ENCODE measurements at places on chromosomes 13 and 19. TPM values are rescaled to one million over a fixed set of nuclear protein-coding genes. Genes with fewer than 3 reads are reported as not detected.

OVOL3 gene
- total RNA-seq, result not detected

FSD1 gene
- 11.3 TPM for total RNA-seq

ZNF175 gene
- total RNA-seq, result 8.5 TPM

SIGLEC14 gene
- not detected for total RNA-seq

- DNase-seq, result no peak
- no peak overlapping the region for H3K27ac ChIP-seq
- no peaks in the 10 kb centered on the region for H3K36me3 ChIP-seq
Observed at GRCh38 chr13:73190477-73190876, 131.7 kb downstream of the KLF5 start.

SHISA7 gene
- total RNA-seq, result not detected

DNA sequence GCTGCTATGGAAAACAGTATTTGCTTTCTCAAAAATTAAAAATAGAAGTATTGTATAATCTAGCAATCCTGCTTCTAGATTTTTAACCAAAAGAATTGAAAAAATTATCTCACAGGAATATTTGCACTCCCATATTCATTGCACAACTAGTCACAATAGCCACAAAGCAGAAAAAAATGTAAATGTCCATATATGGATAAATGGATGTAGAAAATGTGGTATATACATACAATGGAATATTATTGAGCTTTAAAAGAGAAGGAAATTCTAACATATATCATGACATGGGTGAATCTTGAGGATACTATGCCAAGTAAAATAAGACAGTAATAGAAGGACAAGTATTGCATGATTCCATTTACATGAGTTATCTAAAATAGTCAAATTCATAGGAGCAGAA is 2753.0 kb downstream of the PCDH9 start:
- H3K27ac ChIP-seq, result no peak overlapping the region
- H3K4me3 ChIP-seq, result no peak overlapping the region
- H3K27me3 ChIP-seq, result no peaks in the 10 kb centered on the region
- H3K4me1 ChIP-seq, result no peaks in the 10 kb centered on the region
- no peaks in the 10 kb centered on the region for H3K36me3 ChIP-seq

GRCh38 chr13:44573790-44574465 is 2.2 kb downstream of the TSC22D1 start:
- H3K27ac ChIP-seq, result 0 out of 2 replicates have a peak overlapping the region, but pooled peaks have one; percentile 15
- DNase-seq, result peak; percentile 56
- 0 out of 2 replicates have a peak, but pooled peaks cover 3% of the 10 kb centered on the region for H3K36me3 ChIP-seq
- peak overlapping the region; percentile 84 for H3K4me3 ChIP-seq

PEAK3 gene
- not detected for total RNA-seq

CLEC4M gene
- not detected for total RNA-seq

- peak within 1 kb of the TSS; percentile 78 for H3K4me3 ChIP-seq
- H3K27me3 ChIP-seq, result no peaks in the 10 kb centered on the region
- no peaks in the 10 kb centered on the region for H3K36me3 ChIP-seq
- DNase-seq, result peak; percentile 73
Observed at GRCh38 chr19:7595466-7596133, at the start of gene CAMSAP3. Gene CAMSAP3, plus strand, starts transcription at chr19:7595863. Its CDS starts 140 bp downstream, at chr19:7596003.

SLC10A2 gene
- total RNA-seq, result not detected

DNA sequence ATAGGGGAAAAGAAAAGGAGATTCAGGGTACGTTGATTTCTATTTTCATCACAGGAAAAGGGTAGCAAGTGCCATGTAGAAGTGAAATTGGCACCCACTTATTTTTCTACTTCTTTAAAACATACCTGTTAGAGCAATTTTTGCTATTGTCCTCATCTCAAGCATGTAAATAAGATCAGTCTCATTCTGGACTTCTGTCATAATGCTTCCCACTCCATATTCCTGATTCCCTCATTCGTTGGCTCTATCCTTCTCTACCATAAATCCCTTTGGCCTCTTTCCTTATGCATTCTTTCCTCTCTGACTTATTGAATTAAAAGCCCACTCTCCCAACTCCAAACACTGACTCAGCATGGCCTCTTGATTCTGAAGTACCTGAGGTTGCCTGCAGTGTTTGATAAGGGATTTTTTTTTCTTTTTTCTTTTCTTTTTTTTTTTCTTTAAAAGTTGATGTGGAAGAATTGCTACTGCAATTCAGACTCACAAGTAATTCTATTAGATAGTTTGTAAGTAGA is 465.7 kb downstream of the SLITRK6 start:
- no peaks in the 10 kb centered on the region for H3K4me1 ChIP-seq
- DNase-seq, result no peak
- no peaks in the 10 kb centered on the region for H3K36me3 ChIP-seq
- no peaks in the 10 kb centered on the region for H3K27me3 ChIP-seq

DNA sequence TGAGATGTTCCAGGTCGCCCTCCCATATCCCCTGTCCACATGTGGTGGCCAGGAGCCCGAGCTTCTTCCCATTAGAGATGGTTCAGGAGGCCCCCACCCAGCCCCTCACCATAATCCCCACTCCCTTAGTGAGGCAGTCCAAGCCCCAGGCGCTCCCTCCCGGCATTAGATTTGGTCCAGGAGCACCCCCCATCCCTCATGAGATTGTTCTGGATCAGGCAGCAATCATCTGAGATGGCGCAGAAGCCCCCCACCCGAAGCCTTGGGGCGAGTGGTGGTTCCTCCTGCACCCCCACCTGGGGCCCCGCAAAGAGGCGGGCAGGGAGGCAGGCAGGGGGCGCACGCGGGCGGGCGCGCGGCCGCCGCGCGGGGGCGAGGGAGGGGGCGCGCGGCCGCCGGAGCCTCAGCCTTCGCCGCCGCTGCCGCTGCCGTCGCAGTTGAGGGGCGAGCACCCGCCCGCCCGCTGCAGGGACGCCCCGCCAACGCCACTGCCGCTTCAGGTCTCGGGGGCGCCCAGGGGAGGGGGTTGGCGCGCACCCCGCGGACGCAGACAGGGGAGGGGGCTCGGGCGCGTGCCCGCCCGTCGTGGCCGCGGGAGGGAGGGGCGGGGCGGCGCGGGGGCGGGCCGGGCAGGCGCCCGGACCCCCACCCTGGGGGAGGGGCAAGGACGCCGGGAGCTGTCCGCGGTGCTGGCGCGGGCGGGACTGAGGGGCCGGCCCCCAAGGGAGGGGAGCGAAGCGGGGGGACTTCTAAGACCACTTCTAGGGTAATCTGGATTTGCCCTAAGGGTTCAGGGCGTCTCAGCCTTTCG is 46.4 kb upstream of the SHKBP1 start:
- H3K4me1 ChIP-seq, result no peaks in the 10 kb centered on the region
- no peak overlapping the region for H3K4me3 ChIP-seq
- no peaks in the 10 kb centered on the region for H3K36me3 ChIP-seq
- no peak for DNase-seq

- no peak overlapping the region for H3K27ac ChIP-seq
- H3K4me3 ChIP-seq, result no peak overlapping the region
- no peaks in the 10 kb centered on the region for H3K4me1 ChIP-seq
- DNase-seq, result no peak
- no peaks in the 10 kb centered on the region for H3K36me3 ChIP-seq
Observed at GRCh38 chr13:33373624-33374023, 88.1 kb upstream of the STARD13 start.

GRCh38 chr13:31627097-31627845 is 112.1 kb upstream of the RXFP2 start:
- H3K4me1 ChIP-seq, result no peaks in the 10 kb centered on the region
- H3K27me3 ChIP-seq, result no peaks in the 10 kb centered on the region
- no peak for DNase-seq
- no peak overlapping the region for H3K27ac ChIP-seq
- no peak overlapping the region for H3K4me3 ChIP-seq

TNFRSF19 gene
- total RNA-seq, result 4.7 TPM

DNA sequence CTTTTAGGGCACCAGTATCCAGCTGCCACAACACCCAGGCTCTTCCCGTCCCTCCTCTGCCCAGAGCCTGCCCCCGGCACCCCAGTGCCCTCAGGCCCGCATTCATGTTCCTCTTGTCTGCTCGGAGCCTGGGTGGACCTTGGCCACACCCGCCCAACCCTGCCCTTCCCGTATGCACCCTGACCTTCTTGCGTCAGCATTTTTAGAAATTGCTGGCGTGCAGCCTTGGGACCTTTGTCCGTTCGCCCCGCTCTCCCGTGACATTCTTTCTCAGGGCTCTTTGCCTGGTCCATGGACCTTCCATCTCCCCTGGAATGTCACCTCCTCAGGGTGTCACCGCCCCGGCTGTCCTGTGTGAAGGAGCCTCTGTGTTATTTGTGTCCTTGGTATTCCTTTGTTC is 7.6 kb downstream of the NUCB1 start:
- H3K36me3 ChIP-seq, result no peaks in the 10 kb centered on the region
- DNase-seq, result no peak

OR7C1 gene
- total RNA-seq, result not detected

ZNF132 gene
- not detected for total RNA-seq

GRCh38 chr13:60679131-60679530 is 282.1 kb downstream of the TDRD3 start:
- no peaks in the 10 kb centered on the region for H3K36me3 ChIP-seq
- no peaks in the 10 kb centered on the region for H3K4me1 ChIP-seq
- no peak overlapping the region for H3K4me3 ChIP-seq
- no peak overlapping the region for H3K27ac ChIP-seq

GRCh38 chr13:51523082-51523518 is 61.2 kb upstream of the WDFY2 start:
- peak; percentile 72 for DNase-seq
- no peaks in the 10 kb centered on the region for H3K36me3 ChIP-seq
- no peaks in the 10 kb centered on the region for H3K27me3 ChIP-seq
- H3K4me3 ChIP-seq, result no peak overlapping the region

DNA sequence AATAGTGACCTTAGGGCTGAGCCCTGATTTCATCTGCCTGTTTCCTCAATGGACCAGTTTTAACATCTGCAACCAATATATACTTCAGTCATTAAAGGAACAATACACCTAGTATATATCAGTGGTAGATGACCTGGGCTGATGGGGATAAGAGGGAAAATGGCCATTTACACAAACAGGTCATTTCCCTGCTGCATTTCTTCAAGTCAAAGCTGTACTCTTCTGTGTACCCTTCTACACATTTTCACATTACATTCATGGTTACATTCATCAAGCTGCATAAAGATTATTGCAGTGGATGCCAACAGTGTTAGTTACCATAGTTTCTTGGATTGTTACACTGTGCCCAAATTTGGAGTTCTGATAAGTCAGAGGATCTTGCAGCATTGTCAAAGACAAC is 81.2 kb upstream of the RAP2A start:
- no peaks in the 10 kb centered on the region for H3K4me1 ChIP-seq
- H3K4me3 ChIP-seq, result no peak overlapping the region
- no peaks in the 10 kb centered on the region for H3K27me3 ChIP-seq
- no peak for DNase-seq

- no peaks in the 10 kb centered on the region for H3K27me3 ChIP-seq
- no peak overlapping the region for H3K4me3 ChIP-seq
- no peak overlapping the region for H3K27ac ChIP-seq
- H3K4me1 ChIP-seq, result no peaks in the 10 kb centered on the region
Observed at GRCh38 chr13:94006296-94006695, 473.2 kb downstream of the DCT start.

SRRM5 gene
- total RNA-seq, result 0.11 TPM

- peaks cover 3% of the 10 kb centered on the region for H3K27me3 ChIP-seq
- no peaks in the 10 kb centered on the region for H3K4me1 ChIP-seq
- no peak overlapping the region for H3K27ac ChIP-seq
- H3K4me3 ChIP-seq, result no peak overlapping the region
- no peaks in the 10 kb centered on the region for H3K36me3 ChIP-seq
Observed at GRCh38 chr13:36163809-36164308, 32.7 kb upstream of the DCLK1 start.

AKAP8L gene
- total RNA-seq, result 137 TPM

DNA sequence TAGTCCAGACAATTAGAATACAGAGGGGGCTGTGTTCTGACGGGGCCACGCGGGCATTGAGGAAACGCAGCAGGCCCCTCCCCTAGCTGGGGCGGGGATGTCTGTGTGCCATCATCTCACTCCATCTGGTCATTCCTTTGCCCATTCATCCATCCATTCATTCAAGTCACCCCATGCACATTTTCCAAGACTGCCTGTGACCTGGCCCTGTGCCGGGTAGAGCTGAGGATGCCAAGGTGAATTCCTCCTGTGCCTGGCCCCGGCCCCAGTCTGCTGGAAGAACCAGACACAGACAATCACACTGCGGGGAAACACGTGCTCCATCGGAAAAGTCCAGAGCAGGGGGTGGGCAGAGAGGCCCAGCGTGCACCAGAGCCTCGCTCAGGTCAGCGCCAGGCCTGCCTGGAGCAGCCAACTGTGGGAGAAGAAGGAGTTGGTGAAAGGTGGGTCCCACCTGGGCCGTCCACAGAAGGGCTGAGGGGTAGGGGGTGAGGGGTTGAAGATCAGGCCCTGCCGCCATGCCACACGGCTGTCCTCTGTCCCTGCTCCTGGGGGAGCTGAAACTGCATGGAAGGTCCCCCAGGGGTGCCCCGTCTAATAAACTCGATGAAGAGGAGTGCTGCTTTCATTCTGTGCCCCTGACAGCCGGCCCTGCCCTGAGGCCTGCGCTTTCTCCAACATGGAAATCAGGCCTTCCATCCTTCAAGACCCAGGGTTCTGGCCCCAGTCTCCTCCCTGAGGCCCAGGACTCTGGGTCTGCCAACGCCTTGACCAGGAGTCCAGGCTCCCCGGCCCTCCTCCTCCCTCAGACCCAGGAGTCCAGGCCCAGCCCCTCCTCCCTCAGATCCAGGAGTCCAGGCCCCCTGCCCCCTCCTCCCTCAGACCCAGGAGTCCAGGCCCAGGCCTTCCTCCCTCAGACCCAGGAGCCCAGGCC is 1.6 kb upstream of the CACNG6 start:
- H3K4me3 ChIP-seq, result no peak overlapping the region
- H3K4me1 ChIP-seq, result 0 out of 2 replicates have a peak, but pooled peaks cover 3% of the 10 kb centered on the region
- no peaks in the 10 kb centered on the region for H3K36me3 ChIP-seq
- no peaks in the 10 kb centered on the region for H3K27me3 ChIP-seq

PRODH2 gene
- total RNA-seq, result not detected

- no peaks in the 10 kb centered on the region for H3K4me1 ChIP-seq
- no peaks in the 10 kb centered on the region for H3K27me3 ChIP-seq
- H3K27ac ChIP-seq, result no peak overlapping the region
- no peaks in the 10 kb centered on the region for H3K36me3 ChIP-seq
Observed at GRCh38 chr19:3239367-3239766, 14.9 kb downstream of the CELF5 start.
